NCI-H1930 (cell line): ENCODE measurements at places on chromosomes 3 and 15.

- no peak for DNase-seq
These were observed 776.2 kb downstream of the FHIT start for GRCh38 chr3:60475096-60475495.

DNA sequence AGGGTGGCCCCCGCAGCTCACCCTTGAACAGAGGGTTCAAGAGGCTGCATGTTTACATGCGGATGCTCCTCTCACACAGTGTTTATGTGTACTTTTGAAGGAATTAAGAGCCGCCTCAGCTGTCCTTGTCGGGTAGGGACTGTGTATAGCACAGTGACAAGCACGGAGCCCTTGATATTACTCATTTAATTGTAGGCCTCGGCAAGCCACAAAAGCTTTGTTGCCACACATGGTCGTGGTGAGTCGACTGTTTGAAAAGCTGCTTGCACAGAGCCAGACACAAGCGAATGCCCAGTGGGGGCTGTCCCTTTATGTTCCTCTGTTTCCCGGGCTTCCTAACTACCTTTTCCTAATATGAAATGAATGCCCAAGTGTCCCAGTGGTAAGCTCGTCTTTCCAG, 4.5 kb downstream of the ESYT3 start:
- DNase-seq = no peak

DNA sequence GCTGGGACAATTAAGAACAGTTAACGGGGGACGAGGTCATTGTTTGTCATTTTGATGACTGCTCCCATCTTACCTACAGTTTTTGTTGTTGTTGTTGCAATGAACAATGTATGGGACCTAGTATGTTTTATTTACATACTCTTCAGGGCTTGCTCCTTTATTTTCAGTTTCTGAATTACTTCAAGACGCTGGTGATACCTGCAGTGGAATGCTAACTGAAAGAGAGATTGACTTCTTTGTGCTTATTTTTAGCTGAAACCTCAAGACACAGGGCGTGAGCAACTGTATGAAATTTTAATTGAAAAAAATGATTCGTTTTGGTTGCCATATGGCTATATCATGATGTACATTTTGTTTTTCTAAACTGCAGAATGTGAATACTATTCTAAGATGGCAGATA, 297.9 kb downstream of the EDEM1 start:
- no peak for DNase-seq

GRCh38 chr3:45455040-45455439, 66.7 kb downstream of the LARS2 start:
- no peak for DNase-seq
